ENCODE measurements at places on chromosomes 1 and 21.

DNA sequence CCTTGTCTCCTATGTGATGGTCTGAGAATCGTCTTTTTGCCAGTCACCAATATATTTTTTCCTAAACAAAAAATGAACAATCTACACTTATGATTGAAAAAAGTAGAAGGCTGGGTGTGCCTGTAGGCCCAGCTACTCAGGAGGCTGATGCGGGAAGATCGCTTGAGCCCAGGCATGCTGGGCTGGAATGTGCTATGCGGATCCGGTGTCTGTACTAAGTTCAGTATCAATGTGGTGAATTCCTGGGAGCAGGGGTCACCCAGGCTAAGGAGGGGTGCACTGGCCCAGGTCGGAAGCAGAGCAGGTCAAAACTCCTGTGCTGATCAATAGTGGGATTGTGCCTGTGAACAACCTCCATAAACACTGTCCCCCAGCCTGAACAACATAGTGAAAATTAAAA is 25.7 kb upstream of the C1orf198 start:
- DNase-seq, result no peak

DNA sequence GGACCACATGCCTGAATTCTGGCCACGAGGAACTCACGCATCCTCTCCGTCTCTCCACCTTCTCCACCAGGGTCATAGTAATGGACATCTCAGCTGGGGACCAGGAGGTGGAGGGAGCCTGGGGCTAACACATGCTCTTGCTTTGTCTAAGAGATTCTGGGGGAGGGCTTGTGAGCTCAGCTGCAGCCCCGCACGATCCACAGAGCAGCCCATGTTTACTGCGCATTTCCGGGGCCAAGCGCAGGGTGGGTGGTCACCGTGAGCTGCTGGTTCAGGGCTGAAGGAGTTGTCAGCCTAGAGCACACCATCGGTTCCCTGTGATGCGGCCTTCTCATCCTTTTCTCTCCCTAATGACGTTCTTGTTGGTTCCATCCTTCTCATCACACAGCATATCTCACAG is 7.5 kb upstream of the TFF2 start:
- DNase-seq, result no peak

DNA sequence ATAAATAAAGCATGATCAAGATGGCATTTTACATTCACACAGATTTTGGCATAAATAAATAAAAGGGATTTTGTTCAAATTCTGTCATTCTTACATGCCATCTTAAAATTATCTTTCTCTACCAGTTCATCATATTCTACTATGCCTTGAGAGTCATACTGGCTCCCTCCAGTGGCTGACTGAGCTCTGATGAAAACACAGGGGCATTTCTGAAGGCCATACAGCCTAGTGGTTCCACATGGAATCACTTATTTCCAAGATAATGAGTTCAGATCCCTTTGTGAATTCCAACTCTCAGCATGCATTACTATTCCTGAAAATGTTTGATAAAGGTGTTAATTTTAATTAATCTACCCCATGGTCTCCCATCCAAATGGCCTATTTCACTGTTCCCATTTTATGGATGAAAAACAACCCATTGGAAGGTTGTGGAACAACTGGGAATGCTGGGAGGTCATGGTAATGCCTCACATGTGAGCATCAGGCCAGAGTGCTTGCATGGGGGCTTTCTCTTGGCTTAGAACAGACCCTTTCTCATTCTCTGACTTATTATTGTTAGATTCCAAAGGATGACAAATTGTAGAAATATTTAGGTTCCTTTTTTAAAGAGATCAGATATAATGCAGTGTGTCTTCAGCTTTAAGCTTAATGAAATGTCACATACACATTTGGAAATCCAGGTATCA is 622.4 kb upstream of the PKN2 start:
- DNase-seq, result no peak

DNA sequence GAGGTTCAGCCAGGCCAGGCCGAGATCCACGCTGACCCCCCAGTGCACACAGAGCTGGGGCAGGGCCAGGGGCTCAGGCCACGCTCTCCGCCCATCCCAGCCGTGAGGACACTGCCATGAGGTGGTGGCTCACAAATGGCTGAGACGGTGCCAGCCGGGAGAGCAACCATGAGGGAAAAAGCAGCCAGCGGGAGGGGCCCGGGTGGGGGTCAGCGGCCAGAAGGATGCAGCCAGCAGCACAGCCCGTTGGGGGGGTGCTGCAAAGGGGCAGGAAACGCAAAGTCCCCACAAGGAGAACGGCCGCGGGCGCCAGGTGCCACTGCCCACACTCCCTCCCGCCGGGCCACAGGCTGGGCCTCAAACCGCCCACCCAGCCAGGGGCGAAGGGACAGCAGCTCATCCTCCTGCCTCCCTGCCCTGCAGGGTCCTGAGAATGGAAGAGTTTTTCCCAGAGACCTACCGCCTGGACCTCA is 8.3 kb downstream of the TTLL10 start:
- no peak for DNase-seq

DNA sequence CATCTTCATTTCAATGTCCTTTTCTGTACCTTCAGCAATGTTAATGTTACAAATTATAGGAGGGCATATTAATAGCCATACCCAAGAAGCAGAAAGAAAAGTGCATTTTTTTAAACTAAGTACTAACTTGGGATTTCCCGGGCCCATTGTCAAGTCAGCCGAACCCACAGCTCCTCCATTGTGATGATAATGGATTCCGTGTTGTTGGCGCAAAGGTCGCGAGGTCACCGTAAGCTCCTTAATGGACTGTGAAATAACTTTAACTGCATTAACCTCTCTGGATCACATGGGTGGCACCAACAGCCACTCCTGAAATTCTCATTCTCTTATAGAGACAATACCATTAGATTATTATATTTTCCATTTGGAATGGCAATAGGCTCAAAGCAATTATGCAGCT is 250.6 kb upstream of the RRP15 start:
- no peak for DNase-seq

Data from CD4-positive, alpha-beta T cell treated with Interferon alpha-2 for 1 hour (primary cell).